ENCODE measurements at places on chromosomes 16 and 17. TPM values are rescaled to one million over a fixed set of nuclear protein-coding genes. Genes with fewer than 3 reads are reported as not detected.

- no peak overlapping the region for H3K4me3 ChIP-seq
- peak overlapping the region; percentile 62 for H3K27ac ChIP-seq
- H3K36me3 ChIP-seq: peaks cover 36% of the 10 kb centered on the region
- no peak for DNase-seq
- H3K4me1 ChIP-seq: peaks cover 48% of the 10 kb centered on the region
- H3K27me3 ChIP-seq: no peaks in the 10 kb centered on the region
Observed at GRCh38 chr16:15658556-15658955, 8.5 kb downstream of the NDE1 start.

The NPIPB6 gene
- 1.7 TPM for total RNA-seq

DNA sequence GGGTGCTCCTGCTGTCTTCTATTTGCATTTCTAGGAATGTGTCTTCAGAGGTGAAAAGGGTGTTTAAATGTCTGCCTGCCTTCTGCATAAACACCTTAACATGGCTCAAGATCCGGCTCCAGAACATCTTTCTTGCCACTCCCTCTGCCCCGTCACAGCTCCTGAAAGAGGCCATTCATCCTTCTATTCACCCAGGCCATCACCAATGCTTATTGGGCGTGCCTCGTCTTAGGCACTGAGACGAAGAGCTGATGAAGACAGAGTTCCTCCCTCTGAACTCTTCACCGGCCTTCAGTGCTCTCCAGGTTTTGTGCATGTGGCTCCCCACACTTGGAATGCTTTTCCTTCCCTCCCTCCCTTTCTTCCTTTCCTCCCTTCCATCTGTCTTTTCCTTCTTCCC is 386.7 kb downstream of the UTP18 start:
- no peak for DNase-seq
- no peak overlapping the region for H3K4me3 ChIP-seq
- no peaks in the 10 kb centered on the region for H3K36me3 ChIP-seq

The ALOX15 gene
- not detected for total RNA-seq

DNA sequence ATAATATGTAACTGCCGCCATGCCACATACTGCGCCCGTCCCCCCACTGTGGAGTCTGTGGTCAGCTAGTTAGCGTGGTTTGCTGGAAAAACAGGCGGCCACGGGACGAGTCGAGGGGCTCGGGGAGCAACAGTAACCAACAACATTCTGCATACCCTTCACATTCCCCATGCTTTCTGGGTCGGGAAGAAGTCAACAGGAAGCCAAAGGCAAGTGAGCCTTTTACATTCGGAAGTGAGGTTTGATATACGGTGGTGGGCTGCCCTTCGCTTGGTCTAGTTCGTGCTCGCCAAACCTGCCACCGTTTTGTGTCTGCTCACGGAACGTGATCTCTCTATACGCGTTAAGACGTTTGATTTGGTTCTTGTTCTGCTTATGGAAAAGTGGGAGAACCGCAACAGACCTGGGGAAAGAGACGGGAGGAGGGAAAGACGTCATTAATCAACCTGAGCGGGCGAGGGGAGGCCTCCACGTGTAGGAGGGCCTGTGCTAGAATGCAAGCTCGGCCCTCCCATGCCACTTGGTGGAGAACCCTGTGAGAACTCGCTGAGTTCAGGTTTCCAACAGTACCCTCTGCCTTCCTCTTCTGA is 28.9 kb upstream of the CFAP20 start:
- H3K4me1 ChIP-seq: no peaks in the 10 kb centered on the region
- DNase-seq: no peak
- no peak overlapping the region for H3K27ac ChIP-seq
- no peaks in the 10 kb centered on the region for H3K27me3 ChIP-seq
- peaks cover 24% of the 10 kb centered on the region for H3K36me3 ChIP-seq

- H3K36me3 ChIP-seq: no peaks in the 10 kb centered on the region
- H3K4me1 ChIP-seq: peaks cover 14% of the 10 kb centered on the region
- no peak overlapping the region for H3K4me3 ChIP-seq
- H3K27ac ChIP-seq: peak overlapping the region; percentile 47
- peak; percentile 63 for DNase-seq
- H3K27me3 ChIP-seq: no peaks in the 10 kb centered on the region
Observed at GRCh38 chr17:29240968-29241963, 5.4 kb upstream of the CRYBA1 start.

The ZFPM1 gene
- 12.6 TPM for total RNA-seq

DNA sequence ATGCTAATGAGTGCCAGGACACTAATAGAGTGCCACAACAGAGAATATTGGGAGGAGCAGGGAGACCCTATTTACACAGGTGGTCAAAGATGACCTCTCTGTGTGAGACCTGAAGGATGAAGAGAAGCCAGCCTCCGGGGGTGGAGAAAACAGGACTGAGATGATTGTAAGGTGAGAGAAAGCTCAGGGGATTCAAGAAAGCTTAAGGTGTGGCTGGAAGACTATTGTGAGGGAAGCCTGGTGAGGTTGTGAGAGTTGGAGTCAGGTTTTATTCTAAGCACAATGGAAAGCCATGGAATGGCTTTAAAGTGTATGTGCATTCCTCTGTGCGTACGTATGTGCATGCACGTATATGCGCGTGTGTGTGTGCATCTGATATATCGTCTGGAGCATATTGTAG is 10.4 kb upstream of the MARCHF10 start:
- no peaks in the 10 kb centered on the region for H3K36me3 ChIP-seq
- no peak overlapping the region for H3K27ac ChIP-seq
- H3K4me3 ChIP-seq: no peak overlapping the region
- no peak for DNase-seq
- H3K4me1 ChIP-seq: peaks cover 7% of the 10 kb centered on the region

The AXIN2 gene
- 2.6 TPM for total RNA-seq

- no peaks in the 10 kb centered on the region for H3K27me3 ChIP-seq
- no peak overlapping the region for H3K27ac ChIP-seq
- DNase-seq: no peak
- H3K36me3 ChIP-seq: no peaks in the 10 kb centered on the region
- peaks cover 2% of the 10 kb centered on the region for H3K4me1 ChIP-seq
Observed at GRCh38 chr17:73536700-73537605, 107.3 kb downstream of the SDK2 start.

DNA sequence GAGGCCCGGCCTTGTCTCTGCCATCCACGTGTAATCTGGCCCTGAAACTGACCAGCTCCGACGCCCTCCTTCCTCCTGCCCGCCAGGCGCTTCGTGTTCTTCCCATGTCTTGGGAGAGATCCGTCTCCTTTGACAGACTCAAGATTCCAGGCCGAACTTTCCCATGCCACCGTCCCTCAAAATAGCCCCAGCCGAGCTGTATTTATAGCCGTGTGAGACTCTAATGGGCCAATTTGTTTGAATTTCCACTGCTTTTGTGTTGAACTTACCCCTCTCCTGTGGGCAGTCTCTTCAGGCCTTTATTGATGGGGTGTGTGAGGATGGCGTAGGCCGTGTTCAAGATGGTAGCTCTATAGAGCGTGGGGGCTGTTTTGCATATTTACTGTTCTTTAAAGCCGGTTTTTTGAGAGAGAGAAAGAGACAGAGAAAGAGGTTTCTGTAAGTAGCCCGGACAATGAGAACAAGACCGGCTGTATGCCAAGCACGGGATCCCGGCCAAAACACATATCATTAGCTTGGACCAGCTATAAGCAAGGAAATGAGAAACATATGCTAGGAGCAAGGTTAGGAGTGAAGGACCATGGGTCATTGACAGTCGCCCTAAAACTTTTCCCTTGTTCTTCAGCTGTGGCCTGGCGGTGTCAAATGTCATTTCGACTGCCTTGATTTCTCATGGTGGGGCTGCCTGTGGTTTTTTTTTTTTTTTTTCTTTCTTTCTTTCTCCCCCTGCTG is 124.5 kb upstream of the ZFHX3 start:
- no peak overlapping the region for H3K27ac ChIP-seq
- H3K27me3 ChIP-seq: no peaks in the 10 kb centered on the region
- no peak overlapping the region for H3K4me3 ChIP-seq
- no peak for DNase-seq

DNA sequence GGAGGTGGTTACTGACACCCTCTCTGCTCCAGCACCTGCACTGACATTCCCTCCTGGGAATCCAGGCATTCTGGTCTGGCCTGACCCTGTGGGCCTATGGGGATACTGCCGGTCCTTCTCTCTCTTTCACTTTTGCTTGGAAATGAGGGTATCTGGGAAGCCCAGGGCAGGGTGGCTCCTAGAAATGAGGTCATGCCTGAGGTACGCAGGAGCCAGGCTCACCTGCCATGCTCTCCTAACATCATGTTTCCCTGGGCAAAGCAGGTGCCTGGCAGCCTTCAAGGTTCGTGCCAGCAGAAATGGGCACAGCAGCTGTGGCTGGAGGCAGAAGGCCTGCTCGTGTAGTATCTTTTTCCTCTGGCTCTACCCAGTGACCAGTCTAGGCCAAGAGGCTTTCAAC is 3.3 kb downstream of the ITGA3 start:
- peaks cover 4% of the 10 kb centered on the region for H3K27me3 ChIP-seq
- no peak for DNase-seq
- no peak overlapping the region for H3K4me3 ChIP-seq
- peaks cover 15% of the 10 kb centered on the region for H3K4me1 ChIP-seq
